ENCODE measurements at places on chromosomes 11 and 22. TPM values are rescaled to one million over a fixed set of nuclear protein-coding genes. Genes with fewer than 3 reads are reported as not detected.

Gene C1QTNF4
- 7.3 TPM for polyA plus RNA-seq

Gene SLC37A4
- 93.0 TPM for polyA plus RNA-seq

Gene APOL5
- polyA plus RNA-seq = not detected

Gene NPTXR
- 4.8 TPM for polyA plus RNA-seq

Gene CASP12
- 1.0 TPM for polyA plus RNA-seq

Gene ALG9
- polyA plus RNA-seq = 41.7 TPM

Gene PHOX2A
- polyA plus RNA-seq = not detected

Gene AQP11
- 5.3 TPM for polyA plus RNA-seq

Gene ATL3
- 15.2 TPM for polyA plus RNA-seq

Gene AAMDC
- 52.2 TPM for polyA plus RNA-seq

Gene TMEM218
- 52.5 TPM for polyA plus RNA-seq

Gene FDX1
- 15.9 TPM for polyA plus RNA-seq

Gene OR5AP2
- not detected for polyA plus RNA-seq

Gene PGA5
- polyA plus RNA-seq = 0.53 TPM

Gene ADORA2A
- 9.3 TPM for polyA plus RNA-seq

Gene APIP
- 53.8 TPM for polyA plus RNA-seq

Gene PIWIL4
- polyA plus RNA-seq = 5.4 TPM

Gene TREH
- 0.78 TPM for polyA plus RNA-seq

Gene LRRC32
- polyA plus RNA-seq = 57.0 TPM

Gene HBB
- 178 TPM for polyA plus RNA-seq

Gene KCNJ4
- 0.21 TPM for polyA plus RNA-seq

Gene MS4A12
- polyA plus RNA-seq = not detected

Gene SIPA1
- 27.1 TPM for polyA plus RNA-seq

Gene SYT7
- 7.1 TPM for polyA plus RNA-seq

Gene DEPDC7
- 6.7 TPM for polyA plus RNA-seq

Gene TMPRSS5
- polyA plus RNA-seq = 0.57 TPM

Gene MFNG
- 10.7 TPM for polyA plus RNA-seq

Gene WT1
- polyA plus RNA-seq = 220 TPM

Gene CNIH2
- polyA plus RNA-seq = 3.3 TPM

Gene RIMBP3C
- 0.32 TPM for polyA plus RNA-seq

Gene TTC36
- polyA plus RNA-seq = 2.0 TPM

Gene NLRP14
- polyA plus RNA-seq = 0.43 TPM

Gene BIRC2
- 82.4 TPM for polyA plus RNA-seq

Gene DRICH1
- 7.1 TPM for polyA plus RNA-seq

Gene SYVN1
- 45.8 TPM for polyA plus RNA-seq

Gene CREB3L1
- 14.5 TPM for polyA plus RNA-seq

Gene FIBIN
- 27.8 TPM for polyA plus RNA-seq
